ENCODE measurements at places on chromosomes 2 and 18.

- DNase-seq: no peak
These were observed 136.8 kb downstream of the LRP1B start for GRCh38 chr2:141994066-141994465.

GRCh38 chr2:134107402-134107801 is 146.5 kb upstream of the MGAT5 start:
- DNase-seq: no peak

GRCh38 chr2:180124273-180125139 is 117.4 kb upstream of the CWC22 start:
- DNase-seq: peak; percentile 39

DNA sequence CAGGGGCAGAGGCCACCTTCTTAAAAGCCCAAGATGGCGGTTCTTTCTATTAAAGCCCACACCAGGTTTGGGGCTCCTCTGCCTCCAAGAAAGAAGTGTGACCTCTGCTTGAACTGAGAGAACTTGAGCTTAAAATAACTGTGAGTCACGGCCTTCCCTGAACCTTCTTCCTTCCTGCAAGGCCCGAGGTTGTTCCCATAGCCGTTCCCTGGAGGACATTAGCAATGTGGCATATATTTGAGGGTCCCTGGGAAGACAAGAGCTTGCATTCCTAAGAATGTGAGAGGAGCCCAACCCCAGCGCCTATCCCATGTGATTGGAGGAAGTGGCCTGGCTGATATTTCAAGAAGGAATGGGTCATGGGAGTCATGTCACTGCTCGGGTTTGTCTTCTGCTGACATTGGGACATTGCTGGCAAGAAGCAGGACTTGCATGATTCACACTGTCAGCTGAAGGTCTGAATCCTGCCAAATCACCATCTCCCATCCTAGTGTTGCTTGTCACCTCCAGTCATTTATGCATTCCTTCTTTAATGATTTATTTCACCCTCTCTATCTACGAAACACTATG is 168.1 kb downstream of the TRIB2 start:
- DNase-seq: no peak

GRCh38 chr18:75211953-75212750 is 1.6 kb downstream of the TSHZ1 start:
- peak; percentile 25 for DNase-seq

Measured in CD4-positive, alpha-beta memory T cell (primary cell).